ENCODE measurements at places on chromosomes 13 and 19.

GRCh38 chr13:25899952-25900351, 151.9 kb downstream of the SHISA2 start:
- no peak for DNase-seq

- no peak for DNase-seq
Measured at GRCh38 chr19:47458672-47459071, 13.0 kb downstream of the SLC8A2 start.

DNA sequence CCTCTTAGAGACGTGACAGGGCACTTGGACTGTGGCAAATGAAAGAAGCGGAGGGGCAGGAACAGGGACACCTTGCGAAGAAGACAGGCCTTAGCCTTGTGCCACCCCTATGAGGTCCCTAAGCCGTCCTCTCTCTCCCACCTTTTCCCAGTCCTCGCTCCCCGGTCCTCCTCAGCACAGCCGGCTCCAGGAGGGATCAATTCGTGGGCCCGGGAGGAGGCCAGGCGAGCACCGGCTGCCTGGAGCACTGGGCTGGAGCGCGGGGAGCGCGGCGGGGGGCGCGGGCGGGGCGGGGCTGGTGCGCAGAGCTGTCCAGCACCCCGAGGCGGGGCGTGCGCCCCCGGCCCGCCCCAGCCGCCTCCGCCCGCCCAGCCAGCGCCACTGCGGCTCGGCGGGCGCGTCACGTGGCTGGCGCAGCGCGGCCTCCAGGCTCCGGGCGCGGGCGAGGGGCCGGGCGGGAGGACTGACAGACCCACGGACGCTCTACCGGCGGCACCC, at the start of gene LRP3:
Gene LRP3 (plus strand): TSS at position 466 of the 498 bp plus-strand sequence. CDS start 456 bp downstream, outside the sequence.
- no peak for DNase-seq

DNA sequence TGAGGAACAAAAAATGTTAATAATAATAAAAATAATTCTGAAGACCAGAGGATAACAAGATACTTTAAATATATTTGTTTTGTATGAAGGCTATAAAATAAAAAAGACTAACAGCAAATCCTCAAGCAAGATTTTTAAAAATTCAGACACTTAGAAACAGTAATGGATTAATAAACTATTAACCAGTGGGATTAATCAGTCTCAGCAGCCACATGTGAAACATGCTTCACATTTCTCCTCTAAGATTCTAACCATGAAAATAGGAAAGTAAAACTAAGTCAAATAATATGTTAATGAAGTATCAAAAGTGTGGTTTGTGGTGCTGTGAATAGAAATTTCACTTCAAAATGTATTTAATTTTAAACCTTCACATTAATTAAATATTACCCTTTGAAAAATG, 57.4 kb downstream of the KCNRG start:
- DNase-seq = no peak

DNA sequence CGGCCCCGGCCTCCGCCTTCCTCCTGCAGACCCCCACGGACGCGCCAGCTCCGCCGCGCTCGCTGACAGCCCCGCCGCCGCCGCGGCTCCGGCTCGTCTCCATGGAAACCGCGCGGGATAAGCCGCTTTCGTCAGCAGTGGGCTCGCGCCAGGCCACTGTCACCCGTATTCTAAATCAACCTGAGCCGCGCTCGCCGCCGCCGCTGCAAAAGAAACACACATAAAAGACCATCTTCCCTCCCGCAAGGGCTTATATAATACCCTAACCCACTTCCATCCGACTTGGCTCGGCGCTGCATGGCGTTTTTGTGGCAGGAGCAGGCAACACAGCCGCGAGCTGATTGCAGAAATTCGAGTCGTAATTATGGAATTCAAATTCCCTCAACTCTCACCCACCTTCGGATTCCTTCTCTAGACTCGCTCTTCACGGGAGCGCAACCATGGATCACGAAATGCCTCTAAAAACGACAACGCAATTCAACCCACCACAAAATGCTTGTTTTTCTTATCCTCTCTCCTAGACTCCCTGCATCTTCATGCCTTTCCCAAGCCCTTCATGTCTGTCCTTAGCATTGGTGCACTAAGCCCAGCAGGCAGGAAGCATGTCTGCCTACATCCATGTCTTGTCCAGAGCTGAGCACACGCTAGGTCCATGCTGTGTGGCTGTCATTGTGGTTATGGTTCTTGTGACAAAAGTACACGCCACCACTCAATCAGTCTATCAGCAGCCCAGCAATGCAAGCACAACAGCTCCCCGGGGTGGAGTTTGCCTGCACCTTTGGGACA, at the start of gene AMER2:
Gene AMER2 (minus strand): TSS at position 772 of the 786 bp plus-strand sequence. CDS start 669 bp downstream, at position 103.
- peak; percentile 81 for DNase-seq

GRCh38 chr13:87497426-87497825, 173.7 kb upstream of the SLITRK5 start:
- DNase-seq = no peak

DNA sequence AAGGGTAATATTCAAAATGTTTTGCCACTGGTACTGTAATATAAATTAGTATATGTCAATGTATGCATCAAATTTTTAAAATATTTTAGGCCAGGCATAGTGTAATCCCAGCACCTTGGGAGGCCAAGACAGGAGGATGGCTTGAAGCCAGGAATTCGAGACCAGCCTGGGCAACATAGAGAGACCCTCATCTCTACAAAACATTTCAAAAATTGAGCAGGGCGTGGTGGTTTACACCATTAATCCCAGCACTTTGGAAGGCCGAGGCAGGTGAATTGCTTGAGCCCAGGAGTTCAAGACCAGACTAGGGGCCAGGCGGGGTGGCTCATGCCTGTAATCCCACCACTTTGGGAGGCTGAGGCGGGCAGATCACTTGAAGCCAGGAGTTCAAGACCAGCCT, 14.1 kb upstream of the STRN4 start:
- no peak for DNase-seq

- no peak for DNase-seq
Measured at GRCh38 chr19:3281026-3281425, 56.6 kb downstream of the CELF5 start.

GRCh38 chr19:10230861-10231611, at the start of gene S1PR2:
TSS of gene S1PR2 (minus strand) at chr19:10231331. CDS start at chr19:10224905, 6,426 bp downstream.
- DNase-seq = peak; percentile 31

GRCh38 chr19:37551129-37551993, 43.2 kb downstream of the ZNF571 start:
- DNase-seq = peak; percentile 12

DNA sequence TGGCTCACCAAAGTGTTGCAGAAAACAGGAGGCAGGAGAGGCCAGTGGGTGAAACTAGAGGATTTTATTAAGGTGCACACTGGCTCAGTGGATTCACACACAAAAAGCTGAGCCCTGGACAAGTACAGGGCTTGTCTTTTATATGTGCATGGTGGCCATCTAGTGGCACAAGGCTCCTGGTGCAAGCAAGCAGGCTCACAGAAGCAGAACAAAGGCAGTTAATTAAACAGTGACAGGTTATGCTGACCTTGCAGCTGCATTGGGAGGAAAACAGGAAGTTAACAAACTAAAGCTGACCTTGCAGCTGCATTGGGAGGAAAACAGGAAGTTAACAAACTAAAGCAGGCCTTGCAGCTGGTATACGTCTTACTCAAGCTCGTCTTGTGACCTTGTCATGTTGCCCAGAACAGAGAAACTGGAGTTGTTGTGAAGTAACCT, 65.3 kb upstream of the ZNF681 start:
- no peak for DNase-seq

- DNase-seq = no peak
Measured at GRCh38 chr13:21079221-21079620, 17.8 kb upstream of the LATS2 start.
